ENCODE measurements at places on chromosomes 5 and 9.

DNA sequence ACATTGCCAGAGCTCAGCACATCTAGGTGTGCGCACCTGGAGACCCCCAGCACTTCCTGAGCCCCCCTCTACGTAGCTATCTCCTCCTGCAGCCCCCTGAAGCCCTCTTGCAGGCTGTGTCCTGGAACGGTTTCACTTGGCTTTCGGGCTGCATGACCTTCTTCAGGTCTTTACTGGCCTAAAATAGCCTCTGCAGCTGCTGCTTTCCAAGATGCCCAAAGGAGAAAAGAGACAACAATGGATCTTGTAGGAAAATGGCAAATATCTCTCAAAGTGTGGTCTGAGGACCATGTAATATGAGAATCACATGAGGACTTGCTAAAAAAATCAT lies 6.6 kb upstream of the ERMP1 start:
- no peak for DNase-seq

DNA sequence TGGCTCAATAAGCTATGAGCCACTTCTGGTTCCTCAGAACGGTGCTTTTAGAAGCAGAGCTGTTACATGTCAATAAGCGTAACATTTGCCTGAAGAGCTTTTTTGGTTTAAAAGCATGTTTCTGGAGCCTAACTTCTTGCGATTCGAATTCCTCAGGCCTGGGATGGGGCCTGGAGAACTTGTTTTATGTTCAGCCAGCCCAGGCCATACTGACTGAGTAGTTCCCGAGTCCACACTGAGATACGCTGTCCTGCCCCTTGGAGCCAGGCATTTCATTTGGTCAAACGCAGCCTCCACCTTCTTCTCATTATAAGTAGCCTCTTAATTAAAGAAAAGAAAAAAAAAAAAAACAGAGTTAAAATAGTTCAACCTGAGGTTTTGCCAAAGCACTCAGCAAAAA lies 260.6 kb upstream of the ANKRD55 start:
- DNase-seq: no peak

- no peak for DNase-seq
These were observed 14.0 kb upstream of the PLPPR1 start for GRCh38 chr9:101014566-101014965.

GRCh38 chr9:121956808-121957207 lies 136.3 kb downstream of the TTLL11 start:
- no peak for DNase-seq

DNA sequence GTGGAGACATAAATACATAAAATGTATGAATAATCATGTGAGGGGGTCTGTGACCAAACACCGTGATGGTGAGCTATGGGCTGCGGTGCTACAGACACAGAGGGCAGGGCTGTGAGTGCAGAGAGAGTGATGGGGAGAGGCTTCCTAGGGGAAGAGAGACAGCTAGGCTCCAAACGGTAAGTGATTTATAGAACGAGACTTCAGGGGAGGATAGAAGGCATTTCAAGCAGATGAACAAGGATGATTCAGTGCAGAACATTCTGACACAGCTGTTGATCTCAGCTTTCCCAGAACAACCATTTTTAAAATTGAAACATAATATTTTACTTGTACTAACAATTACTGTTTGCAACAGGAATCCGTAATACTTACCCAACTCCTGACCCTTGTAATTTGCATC lies 100.7 kb downstream of the GAS1 start:
- no peak for DNase-seq

DNA sequence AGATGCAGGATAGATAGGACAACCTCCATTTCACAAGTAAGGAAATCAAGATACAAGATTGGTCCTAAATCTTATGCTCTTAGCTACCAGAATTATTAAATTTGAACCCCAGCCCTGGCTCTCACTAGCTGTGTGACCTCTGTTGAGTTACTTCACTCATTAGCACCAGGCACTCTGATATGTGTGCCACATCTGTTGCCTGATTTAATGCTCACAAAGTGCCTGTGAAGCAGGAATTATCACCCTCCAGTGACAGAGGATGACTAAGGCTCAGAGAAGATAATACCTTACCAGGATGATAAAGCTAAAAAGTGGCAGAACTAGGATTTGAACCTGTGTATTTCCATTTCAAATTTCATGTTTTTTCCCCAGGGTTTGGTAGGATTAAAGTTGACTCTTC lies 110.0 kb downstream of the PLPPR1 start:
- no peak for DNase-seq

DNA sequence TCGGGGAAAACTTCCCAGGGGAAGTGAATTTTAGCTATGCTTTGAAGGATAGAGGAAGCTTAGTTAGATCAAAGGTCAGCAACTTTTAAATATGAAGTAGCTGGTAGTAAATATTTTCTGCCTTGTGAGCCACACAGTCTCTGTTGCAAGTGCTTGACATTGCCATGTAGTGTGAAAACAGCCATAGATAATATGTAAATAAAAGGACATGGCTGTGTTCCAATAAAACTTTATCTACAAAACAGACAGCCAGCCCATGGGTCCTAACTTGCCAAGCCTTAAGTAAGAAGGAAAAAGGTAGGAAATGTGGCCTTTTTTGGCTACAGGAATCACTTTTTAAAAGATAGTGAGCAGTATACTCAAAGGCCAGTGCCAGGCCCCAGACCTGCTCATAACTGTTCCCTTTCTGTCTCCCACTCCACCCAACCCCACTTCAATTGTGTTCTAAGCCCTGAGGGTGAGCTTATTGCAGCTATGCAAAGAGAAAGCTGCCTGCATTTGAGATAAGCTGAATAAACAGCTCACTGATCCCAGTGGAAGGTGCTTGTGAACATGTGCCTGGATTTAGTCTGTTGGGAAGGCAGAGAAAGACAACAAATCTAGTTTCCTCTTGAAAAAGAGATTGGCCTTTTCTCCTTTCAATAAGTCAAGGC lies 113.0 kb upstream of the TRIM32 start:
- DNase-seq: no peak

GRCh38 chr5:90161414-90161813 lies 248.1 kb downstream of the CETN3 start:
- no peak for DNase-seq

- peak; percentile 32 for DNase-seq
These were observed 1.3 kb downstream of the ERBIN start for GRCh38 chr5:65927503-65928321.

- no peak for DNase-seq
These were observed 51.7 kb downstream of the S1PR3 start for GRCh38 chr9:89042984-89043383.

GRCh38 chr9:16884373-16884772 lies 13.9 kb upstream of the BNC2 start:
- DNase-seq: no peak

DNA sequence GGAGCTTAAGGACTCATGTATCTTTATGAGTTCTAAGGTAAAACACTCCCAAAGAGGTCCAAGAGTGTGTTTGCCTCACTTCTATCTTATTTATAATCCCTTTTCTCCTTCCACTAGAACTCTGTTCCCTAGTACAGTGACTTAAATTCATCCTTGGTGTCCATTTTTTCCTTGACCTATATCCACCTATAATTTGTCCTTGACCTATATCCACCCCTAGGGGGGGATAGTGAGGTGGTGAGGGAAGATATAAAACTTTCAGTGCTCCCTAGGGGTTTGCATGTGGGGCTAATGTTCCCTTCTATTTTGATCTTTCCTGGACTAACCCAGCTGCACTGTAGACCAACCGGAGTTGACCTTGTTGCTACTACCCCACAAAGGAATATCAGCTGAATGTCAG lies 83.5 kb upstream of the GNAQ start:
- DNase-seq: no peak

DNA sequence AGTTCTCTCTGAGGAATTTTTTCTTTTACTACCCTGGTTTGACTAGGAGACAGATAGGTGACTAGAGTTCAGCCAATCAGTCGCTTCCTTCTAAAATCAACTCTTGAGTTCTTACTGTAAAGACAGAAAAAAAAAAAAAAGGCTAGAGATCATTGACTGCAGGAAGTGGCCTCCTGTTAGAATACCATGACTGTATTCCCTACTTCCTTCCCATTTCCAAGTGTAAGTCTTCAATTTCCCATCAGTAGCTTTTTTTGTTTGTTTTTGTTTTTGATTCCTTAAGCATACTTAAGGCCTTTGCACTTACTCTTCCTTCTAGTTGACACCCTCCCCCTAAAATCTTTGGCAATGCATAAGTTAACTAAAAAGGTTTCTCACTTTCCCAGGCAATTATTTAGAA lies 154.3 kb downstream of the HMHB1 start:
- DNase-seq: no peak
